ENCODE measurements at places on chromosomes 5 and 9.

- no peak for DNase-seq
Observed at GRCh38 chr5:134203630-134204029, 22.2 kb downstream of the PPP2CA start.

DNA sequence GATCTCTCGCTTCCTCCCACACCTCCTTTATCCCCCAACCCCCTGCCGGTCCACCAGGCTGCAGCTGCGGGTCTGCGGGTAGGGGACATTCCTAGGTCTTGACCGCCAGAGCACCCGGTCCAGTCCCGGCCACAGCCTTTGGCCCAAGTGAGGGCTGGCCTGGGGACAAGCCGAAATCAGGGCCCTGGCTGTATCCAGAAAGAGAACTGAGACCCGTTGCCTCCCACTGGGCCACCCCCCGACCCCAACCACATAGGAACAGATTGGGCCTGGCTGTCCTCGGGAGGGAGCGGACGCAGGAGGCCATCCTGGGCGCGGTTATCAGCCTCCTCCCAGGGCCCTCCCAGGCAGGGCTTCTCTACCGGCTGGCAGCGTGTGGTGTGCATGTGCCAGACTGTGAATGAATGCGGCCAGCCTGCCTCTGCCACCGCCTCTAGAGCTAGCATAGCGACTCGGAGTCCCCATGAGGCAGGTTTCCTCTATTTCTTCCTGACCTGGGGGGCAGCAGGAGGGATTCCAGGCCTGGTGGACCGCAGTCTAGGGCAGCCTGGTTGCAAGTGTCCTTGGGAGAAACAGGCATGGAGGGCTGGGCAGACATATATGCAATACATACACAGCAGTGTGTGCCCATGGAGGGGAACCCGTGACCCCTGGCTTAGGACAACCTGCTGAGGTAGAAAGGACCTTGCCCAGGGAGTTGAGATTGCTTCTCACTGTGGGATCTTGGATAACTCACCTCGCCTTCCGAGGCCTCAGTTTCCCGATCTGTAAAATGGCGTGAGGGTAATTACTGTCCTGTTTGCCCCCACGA is 1.2 kb downstream of the N4BP3 start:
- DNase-seq, result no peak

DNA sequence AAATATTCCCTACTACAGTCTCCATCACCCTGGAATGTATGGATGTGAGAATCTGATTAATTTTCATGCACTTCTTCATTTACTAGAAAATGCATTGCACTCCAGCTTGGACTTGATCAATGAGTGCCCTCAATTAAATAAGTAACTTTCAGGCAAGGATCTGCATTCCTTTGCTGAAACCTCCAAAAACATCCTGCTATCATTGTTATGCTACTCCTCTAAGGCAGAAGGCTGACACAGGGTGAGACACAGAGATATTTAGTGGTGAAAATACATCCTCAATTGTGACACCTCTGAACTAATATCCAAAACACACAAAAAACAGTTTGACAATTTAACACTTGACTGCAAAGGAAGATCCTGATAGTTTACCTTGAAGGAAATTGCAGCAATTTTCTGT is 57.9 kb upstream of the CDH12 start:
- no peak for DNase-seq

- DNase-seq, result no peak
Observed at GRCh38 chr5:111083323-111083722, 8.8 kb upstream of the WDR36 start.

DNA sequence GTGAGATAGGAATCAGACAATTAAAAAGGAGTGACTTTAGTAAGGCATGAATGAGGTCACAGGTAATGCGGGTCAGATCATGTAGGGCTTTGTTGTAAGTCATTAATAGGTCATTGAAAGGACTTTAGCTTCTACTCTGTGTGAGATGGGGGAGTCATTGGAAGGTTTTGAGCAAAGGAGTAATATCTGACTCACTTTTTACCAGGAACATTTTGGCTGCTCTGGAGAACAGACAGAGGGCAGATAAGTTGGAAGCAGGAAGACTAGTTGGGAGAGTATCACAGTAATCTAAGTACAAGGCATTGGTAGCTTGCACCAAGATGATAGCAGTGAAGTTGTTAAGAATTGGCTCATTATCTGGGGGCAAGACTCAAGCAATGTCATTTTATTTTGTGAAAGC is 37.4 kb downstream of the KIF2A start:
- no peak for DNase-seq

- no peak for DNase-seq
Observed at GRCh38 chr9:17614250-17614649, 35.4 kb downstream of the SH3GL2 start.

GRCh38 chr9:8736805-8737204 is 937.2 kb upstream of the DMAC1 start:
- DNase-seq, result no peak

DNA sequence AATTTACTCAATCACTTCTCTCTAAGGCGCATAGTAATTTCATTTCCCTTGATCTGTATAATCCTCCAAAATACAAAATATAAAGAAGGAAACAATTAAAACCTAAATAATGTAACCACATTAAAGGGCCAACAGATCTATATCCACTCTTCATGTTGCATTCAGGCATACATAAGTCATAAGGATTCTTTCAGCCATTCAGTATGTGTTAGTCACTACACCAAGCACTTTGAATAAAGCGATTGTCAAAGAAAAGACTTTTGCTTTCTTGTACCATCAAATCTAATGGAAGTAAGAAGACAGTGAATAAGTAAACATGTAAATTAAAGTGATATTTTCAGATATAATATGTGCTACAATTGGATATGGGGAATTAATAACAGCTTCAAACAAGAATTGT is 569.2 kb upstream of the PTPRD start:
- no peak for DNase-seq

- DNase-seq, result peak; percentile 55
Observed at GRCh38 chr5:155103146-155103545, 89.6 kb downstream of the KIF4B start.

DNA sequence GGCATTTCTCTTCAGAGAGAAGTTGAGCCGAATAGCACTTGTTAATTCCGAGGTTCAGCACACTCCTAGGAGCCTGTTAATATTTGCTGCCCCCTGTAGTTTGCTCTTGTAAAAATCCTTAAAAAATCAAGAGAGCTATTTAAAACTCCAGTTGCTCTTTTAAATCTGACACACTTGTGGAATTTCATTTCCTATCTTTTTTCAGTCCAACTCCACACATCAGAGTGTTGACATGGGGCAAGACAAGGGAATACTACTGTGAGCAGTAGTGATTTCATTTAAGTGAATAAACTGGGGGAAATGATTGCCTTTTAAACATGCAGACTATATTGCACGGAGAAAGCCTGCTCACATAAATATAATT is 1096.3 kb upstream of the DMAC1 start:
- DNase-seq, result no peak

DNA sequence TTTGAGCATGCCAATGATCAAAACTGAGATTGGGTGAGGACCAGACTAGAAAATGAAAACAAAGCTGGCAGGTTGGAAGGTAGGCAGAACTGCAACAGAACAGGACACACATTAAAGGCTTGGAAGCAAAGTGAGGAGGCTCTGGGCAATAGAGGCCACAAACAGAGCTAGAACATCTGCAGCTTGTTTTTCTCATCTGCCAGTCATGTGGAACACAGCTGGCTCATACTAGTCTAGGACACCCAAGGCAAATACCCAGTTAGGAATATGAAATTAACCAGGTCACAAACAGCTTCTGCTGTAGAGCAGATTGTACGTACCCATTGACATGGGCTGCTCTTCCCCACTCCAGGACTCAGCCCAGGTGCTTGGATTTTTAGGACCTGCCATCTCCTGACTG is 61.7 kb downstream of the SPEF2 start:
- DNase-seq, result no peak

DNA sequence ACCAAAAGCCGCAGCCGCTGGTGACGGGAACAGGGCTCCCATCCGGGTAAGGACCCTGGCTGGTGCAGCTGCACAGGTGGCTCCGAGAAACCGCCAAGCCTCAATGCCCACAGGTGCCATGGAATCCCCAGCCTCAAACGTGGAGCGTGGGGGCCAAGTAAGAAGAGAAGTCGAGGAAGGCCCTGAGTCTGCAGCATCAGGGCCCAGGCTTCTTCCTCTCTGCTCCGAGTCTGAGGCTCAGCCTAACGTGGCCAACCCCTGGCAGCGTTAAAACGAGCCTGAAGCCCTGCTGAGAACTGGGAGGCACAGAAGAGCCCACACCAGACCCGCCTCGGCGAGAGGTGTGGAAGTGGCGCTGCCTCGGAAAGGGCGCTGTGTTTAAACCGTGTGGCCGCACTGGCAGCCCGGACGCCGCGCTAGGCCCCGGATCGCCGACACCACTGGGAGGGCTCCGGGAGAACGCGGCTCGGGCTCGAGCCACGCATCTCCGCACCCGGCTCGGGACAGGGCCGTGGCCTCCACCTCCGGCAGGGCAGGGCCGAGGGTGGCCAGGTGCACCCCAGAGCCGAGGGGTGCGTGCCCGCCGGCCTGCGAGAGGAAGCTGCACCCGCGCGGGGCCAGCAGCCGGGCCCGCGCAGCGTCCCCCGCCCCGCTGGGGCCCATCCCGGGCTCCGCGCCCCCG is 730 bp downstream of the ZMYND19 start:
- DNase-seq, result peak; percentile 38

GRCh38 chr5:178249191-178249989 is 16.8 kb upstream of the PHYKPL start:
- DNase-seq, result peak; percentile 59

DNA sequence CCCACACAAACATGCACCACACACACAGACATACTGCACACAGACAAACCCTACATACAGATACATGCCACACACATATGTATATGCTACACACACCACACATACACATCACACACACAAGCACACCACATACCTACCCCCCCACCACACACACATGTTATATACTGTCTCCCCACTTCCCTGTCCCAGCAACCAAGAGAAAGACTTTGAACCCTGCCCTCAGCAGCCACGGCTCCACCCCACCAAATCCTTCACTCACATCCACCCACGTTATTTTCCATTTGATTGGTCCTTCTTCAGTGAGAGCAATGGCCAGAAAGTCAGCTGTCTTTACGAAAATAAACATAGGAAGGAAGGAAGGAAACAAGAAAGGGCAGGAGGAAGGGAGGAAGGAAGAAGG is 479.8 kb downstream of the DIRAS2 start:
- DNase-seq, result no peak

- no peak for DNase-seq
Observed at GRCh38 chr5:54692631-54693030, 175.1 kb downstream of the SNX18 start.

- peak; percentile 70 for DNase-seq
Observed at GRCh38 chr5:177005619-177006264, 837 bp downstream of the UIMC1 start.

- DNase-seq, result peak; percentile 46
Observed at GRCh38 chr5:7754997-7755596, 95.8 kb downstream of the CFAP90 start.

DNA sequence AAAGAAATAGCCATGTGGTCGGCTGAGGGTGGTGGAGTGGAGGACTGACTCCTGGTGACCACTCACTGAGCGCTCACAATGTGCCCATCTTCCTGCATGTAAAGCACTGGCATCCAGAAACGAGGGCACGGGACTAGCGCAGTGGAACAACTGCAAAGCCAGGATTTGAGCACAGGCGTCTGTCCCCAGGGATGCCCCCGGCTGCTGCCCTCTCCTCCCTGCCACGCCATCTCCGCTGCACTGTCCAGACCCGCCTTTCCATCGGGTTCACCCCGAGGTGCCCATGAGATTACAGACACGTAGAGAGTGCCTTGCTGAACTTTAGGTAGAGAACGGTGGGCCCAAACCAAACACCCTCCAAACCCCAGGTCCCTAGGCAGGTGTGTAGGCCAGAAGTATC is 44.7 kb downstream of the PRRT1B start:
- DNase-seq, result no peak

DNA sequence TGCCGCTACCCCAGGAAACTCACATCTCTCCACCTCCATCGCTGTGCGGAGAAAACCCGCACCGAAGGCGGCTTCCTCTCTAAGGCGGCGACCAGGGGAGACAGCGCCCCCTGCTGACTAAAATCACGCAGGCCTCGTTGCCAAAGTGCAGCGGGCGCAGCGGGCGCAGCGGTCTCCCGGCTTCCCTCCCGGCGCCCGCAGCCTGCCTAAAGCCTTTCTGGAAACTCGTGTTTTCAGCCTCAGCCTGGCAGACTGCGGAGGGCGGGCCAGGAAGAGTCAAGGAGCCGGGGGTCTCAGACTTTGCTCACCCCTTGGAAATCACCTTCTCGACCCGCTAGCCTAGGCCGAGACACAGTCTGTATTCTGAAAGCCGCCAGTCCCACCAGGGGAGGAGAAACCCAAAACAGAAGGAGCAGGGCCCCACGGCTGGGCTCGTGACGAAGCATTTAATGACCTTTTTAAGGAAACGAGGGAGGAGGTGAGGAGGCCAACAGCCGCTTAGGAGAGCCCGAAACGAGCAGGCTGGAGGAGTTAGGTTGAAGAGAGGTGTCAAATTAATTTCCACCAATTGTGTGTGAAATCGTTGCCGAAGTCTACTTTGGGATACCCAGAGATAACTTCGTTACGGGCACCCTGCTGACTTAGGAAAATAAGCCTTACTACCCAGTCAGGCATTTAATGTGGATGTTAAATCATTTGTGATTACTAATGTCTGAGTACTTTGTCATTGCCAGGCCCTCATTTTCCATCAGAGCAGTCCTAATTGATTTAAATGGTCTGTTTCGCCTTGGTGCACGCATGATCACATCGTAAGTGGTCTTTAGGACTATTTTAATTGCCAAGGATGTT is 7.3 kb upstream of the FOXB2 start:
- peak; percentile 47 for DNase-seq

DNA sequence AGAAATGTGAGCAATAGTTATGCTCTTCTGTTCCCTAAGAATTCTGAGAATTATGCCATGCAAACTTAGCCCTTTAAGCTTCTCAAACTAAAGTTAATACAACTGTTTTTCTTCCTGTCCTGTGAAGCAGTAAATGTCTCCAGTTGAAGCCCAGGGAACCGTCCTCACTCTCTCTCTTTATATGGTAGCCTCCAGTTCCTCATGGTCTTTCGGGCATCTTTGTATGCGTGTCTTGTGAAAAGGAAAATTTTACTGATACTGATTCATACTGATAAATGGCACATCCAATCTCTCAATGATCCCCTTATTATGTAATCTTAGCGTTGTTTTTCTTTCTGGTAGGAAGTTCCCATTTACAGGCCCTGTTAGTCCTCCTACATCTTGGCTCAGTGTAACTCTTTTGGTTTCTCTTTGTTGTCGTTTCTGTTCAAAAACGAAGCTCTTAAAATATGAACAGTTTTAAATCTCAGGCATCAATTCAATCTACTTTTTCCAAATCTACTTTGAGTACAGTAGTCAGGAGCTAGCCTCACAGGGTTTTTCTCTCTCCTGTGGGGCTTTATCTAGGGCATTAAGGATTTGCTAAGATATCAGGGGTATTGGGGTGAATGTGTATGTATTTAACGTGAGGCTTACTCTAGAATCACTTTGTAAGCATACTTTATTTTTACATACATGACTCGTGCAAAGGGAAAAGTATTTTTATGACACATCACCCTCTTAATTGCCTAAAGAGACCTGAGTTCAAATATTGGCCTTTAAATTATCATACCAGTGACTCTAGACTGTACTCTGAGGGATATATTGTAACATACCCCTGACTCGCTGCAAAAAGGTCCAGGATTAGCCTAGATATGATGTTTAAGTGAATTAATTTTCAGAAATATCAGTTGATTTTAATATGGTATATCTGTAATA is 258.0 kb downstream of the NR3C1 start:
- DNase-seq, result peak; percentile 38

- DNase-seq, result no peak
Observed at GRCh38 chr9:32877103-32877502, 93.8 kb downstream of the TMEM215 start.

GRCh38 chr9:28999806-29000205 is 1426.5 kb upstream of the C9orf72 start:
- DNase-seq, result no peak

- DNase-seq, result no peak
Observed at GRCh38 chr5:131302506-131302905, 38.7 kb downstream of the CDC42SE2 start.

All from EH (cell line).